ENCODE measurements at places on chromosomes 7 and 10.

GRCh38 chr7:104267701-104268368 is 60.0 kb upstream of the ORC5 start:
- DNase-seq: peak; percentile 35

DNA sequence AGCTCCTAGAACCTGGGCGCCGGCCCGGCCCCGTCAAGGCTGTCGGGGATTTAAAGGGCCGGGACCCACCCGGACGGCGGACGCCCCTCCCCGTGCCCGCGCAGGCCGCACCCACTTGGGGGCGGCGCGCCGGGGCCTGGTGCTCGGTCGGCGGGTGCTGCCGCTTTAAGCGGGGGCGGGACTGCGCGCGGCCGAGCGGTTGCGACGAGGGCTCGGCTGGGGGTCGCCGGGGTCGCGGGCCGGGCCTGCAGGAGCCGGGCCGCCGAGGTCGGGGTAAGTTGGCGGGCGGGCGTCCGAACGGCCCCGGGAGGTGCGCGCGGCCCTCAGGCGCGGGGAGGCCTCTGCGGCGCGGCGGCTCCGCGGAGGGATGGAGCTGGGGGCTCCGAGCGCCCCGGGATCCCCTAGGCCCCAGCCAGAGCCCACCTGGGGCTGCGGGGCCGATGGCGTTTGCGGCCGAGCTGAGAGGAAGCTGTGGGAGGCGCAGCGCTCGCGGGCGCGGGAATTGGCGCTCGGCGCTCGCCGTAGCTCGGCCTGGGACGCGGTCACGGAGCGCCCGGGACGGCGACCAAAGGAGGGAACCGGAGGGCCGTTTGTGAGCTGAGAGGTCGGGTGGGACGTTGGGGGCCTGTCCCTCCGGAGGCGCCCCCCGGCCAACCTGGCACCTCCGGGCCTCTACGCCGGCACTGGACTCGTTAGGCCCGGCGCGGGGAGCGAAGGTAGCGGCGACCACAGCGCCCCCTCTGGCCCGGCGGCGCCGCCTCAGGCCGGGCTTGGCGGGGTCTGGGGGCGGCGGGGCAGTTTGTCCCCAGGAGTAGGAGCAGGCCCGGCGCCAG is at the start of gene TRRAP:
TRRAP (plus strand) TSS at position 168 of the 833 bp plus-strand sequence. CDS start 2,619 bp downstream, outside the sequence.
- peak; percentile 61 for DNase-seq

- no peak for DNase-seq
These were observed 53.7 kb downstream of the KMT2E start for GRCh38 chr7:105067691-105068090.

GRCh38 chr10:93991114-93991513 is 2.6 kb upstream of the PLCE1 start:
- no peak for DNase-seq

GRCh38 chr10:52772623-52773022 is at the start of gene MBL2:
MBL2 (minus strand) TSS chr10:52772784; CDS start chr10:52771635, 1,149 bp downstream.
- no peak for DNase-seq

DNA sequence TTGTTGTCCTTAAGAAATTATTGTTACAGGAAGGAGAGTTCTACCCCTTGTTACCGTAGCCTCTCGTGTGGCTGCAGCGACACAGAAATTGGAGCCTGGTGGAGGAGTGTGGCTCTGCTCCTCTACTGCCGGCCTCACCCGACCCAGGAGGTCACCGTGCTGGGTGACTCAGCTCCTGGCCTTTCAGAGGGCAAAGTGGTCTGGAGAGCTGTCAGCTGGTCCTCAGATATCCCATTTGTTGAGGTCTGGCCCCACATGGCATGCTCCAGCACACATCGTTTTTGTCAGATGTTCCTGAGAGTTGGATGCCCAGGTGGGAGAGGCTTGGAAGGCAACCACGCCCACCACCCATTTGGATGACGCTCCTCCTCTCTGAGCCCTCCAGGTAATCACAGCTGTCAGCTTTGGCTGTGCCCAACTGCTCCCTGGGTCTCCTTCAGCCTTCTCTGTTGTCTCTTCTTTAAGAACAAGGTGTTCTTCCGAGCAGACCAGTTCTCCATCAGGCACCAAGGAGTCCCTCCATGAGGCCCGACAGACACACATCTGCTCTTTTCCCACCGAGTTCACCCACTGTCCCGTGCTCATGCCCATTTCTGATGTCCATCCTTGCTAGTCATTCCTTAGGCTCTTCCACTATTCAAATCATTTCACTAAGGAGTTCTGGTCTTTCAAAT is 80.3 kb downstream of the RAMP3 start:
- no peak for DNase-seq

DNA sequence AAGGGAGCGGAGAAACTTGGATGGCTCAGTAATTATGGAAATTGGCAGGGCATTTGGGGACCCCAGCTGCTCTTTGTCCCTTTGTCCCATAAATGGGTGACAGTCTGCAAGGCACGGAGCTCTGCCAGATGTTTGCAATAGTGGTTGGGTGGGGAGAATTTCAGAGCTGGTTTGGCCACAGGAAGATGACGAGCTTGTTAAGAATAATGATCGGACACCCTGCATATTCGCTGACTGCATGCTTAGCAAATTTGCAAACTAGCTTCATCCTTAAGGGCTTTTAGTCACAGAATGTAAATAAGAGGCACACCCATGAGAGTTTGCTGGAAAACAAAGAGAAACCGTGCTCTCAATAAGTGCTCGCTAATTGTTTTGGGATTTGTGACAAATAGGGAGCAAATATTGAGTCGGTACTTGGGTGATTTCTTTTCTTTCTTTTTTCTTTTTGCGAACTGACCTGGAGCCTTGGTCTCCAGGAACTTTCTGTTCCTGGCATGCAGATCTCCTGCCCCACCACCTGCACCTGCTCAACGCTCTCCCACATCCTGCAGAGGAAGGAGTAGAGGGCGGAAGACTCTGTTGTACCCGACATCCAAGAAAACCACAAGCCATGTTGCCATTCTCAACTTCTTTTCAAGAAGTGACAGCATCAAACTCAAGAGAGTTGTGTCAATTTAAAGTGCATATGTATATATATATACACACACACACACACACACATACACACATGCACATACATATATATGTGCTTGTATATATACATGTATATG is 238.9 kb downstream of the CAMK1D start:
- no peak for DNase-seq

- no peak for DNase-seq
These were observed 18.8 kb downstream of the FOXI2 start for GRCh38 chr10:127755753-127756152.

DNA sequence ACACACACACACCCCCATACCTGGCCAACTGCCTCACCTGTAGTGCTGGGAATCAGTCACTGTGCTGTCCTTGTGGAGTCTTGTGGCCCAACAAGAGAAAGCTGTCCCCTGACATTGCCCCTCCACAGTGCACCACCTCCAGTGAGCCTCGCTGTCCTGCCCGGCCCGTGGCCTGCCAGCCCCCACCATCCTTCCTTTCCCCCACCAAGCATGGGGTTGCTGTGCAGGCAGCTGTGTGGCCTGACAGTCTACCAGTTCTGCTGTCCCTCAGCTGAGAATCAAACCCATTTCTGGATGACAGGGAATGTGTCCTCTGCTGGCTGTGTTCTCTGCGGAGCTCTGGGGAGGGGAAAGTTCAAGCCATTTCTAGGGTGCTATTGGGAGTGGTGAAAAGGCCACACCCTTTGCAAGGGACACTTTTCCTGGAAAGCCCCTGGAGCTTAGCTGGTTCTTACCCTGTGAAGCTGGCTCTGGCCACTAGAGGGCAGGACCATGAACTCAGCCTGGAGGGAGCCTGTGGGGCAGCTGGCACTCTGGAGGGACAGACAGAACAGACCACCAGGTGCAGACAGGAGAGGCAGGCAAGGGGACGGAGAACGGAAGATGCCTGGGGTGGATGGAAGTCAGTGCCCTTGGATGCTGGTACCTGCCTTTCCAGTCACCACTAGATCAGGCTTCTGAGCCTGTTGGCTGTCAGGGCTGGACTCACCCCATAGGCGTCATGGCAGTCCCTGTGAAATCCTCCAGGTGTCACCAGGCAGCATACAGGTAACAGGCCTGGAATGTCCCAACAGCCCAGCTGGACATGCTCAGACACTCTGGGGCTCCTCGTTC is 10.5 kb upstream of the MTPAP start:
- peak; percentile 14 for DNase-seq

GRCh38 chr10:88027570-88027969 is 164.1 kb downstream of the PTEN start:
- DNase-seq: no peak
